ENCODE measurements at places on chromosomes 7 and 10.

- DNase-seq = peak; percentile 28
These were observed 31.9 kb upstream of the AGBL3 start for GRCh38 chr7:134954197-134955082.

GRCh38 chr7:121484089-121484763, 88.1 kb upstream of the FAM3C start:
- no peak for DNase-seq

DNA sequence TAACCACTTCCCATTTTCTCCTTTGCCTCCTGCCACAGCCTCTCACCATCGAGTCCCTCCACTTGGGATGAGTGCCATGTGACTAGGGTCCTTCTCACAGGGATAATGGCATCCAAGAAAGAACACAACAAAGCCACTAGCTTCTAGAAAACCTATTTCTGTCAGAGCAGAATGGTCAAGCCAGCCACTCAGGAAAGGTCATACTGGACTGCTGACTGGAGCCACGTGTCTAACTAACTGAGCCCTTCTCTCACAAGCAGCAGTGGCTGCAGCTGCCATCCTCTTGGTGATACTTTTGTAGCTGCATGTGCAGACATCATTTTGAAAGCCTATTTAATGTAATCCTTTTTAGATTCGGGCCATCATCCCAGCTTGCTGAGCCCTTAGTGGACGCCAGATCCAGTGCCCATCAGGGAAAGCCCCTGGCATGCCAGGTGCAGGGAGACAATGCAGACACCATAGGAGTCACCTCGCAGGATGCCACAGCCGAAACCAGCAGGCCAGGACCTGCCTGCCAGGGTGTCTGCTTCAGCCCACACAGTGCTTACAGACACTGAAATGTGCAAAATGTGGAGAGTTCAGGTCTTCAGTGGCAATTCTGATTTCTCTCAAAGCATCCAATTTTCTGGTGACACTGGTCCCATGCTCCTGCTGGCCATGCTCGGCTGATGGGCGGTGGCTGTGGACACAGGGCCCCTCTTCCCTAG, 98.3 kb upstream of the DDC start:
- no peak for DNase-seq

GRCh38 chr7:84339306-84339705, 144.7 kb upstream of the SEMA3A start:
- no peak for DNase-seq

- no peak for DNase-seq
These were observed 125.1 kb downstream of the PLXDC2 start for GRCh38 chr10:19941206-19941880.

DNA sequence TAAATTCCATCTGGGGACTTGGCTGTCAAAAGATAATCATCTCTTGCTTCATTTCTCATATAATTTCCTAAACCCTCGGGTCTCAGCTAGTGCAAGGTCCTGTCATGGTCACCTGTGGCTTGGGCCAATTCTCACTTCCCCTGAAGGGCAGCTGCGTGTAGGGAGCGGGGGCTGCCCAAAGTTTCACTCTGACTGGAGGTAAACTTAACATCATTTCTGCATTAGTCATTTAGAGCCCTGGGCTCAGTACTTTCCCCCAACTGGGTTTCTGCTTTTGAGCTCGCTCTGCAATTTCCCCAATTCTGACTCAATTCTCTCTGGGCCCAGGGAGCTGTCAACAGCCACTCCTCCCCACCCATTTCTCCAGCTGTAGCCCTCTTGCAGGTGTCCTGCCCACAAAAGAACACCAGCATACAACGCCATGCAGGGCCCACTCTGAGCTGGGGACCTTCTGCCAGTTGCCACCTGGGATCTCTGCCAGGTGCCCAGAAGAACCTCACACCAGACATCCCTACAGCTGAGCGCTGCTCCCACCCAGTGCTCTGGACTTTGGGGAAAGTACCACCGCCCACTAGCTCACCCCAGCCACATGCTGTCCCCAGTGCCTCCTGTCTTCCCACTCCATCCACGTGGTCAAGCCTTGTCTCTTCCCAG, 37.9 kb downstream of the VOPP1 start:
- DNase-seq = peak; percentile 85

DNA sequence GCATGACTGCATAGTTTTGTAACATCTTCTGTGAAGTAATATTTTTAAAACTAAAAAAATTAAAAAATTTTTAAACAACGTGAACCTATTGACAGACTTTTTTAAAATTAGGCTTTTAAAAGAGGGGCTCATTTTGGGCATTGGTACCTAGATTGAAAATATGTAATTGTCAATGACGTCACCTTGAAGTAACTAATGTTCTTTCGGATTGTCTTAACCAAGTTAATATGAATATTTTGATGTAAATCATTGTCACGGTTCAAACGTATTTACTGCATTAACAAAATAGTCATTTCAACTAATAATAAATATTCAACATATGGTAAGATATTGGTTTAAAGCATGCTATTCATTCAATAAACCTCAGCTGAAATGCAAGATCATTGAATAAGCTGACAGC, 719.8 kb downstream of the ANKRD7 start:
- DNase-seq = no peak

GRCh38 chr10:88813200-88813599, 10.7 kb downstream of the LIPM start:
- DNase-seq = no peak

Data from GM03348 (cell line).